ENCODE measurements at places on chromosomes 11 and 22.
A peak's percentile ranks its signal among the peaks of the same experiment; 100 is the strongest.

- DNase-seq = no peak
These were observed 417.8 kb upstream of the CCDC179 start for GRCh38 chr11:23278121-23278520.

- DNase-seq = no peak
These were observed 539.2 kb downstream of the MN1 start for GRCh38 chr22:27262361-27262760.

GRCh38 chr22:31179345-31179744 lies 19.4 kb downstream of the RNF185 start:
- no peak for DNase-seq

DNA sequence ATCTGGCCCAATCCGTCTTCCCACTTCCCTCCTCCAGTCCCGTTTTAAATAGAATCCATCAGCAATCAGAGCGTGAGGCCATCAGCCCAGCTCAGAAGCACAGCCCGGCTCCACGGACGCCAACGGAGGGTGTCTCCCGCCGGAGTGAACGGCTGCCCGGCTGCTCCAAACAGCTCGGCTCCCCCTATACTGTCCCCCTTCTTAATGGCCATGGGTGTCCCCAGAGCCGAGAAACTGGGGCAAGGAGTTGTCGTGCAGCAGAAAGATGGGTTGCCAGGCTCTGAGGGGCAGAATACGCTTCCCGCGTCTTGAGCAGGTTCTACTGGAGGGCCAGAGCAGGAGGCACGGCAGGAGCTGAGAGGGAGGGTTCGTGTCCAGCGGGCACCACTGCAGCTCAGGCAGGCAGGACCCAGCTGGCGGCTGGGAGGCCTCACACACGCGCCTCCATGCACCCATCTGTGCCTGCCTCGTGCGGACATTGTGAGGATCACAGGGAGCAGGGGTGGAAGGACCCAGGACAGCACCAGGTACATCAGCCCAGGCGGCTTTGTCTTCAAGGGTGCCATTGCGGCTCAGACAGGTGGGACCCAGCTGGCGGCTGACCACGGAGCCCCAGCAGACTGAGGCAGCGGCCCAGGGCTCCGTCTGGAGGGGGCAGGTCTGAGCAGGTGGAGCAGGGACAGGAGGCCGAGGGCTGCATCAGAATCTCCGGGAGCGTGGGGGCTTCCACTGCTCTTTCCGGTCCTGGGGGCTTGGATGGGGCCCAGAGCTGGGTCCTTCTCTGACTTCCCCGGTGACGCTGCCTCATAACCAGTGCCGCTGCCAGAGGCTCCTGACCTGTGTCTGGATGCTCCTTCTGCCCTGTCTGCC lies 882.7 kb downstream of the BRD1 start:
- DNase-seq = no peak

DNA sequence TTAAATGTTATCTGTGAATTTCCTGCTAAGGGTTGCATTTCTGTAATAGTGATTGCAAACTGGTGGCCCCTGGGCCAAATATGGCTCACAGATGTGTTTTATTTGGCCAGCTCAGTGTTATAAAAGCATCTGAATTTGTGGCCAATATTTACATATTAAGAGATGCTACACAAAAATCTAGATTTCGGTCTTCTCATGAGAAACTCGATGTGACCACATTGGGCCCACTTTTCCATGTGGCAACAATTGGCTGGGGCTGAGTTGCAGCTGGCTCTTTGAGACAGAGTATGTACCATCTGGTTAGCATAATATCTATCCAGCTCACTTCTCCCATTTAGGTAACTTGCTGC lies 244.5 kb upstream of the POU2AF2 start:
- DNase-seq = no peak

DNA sequence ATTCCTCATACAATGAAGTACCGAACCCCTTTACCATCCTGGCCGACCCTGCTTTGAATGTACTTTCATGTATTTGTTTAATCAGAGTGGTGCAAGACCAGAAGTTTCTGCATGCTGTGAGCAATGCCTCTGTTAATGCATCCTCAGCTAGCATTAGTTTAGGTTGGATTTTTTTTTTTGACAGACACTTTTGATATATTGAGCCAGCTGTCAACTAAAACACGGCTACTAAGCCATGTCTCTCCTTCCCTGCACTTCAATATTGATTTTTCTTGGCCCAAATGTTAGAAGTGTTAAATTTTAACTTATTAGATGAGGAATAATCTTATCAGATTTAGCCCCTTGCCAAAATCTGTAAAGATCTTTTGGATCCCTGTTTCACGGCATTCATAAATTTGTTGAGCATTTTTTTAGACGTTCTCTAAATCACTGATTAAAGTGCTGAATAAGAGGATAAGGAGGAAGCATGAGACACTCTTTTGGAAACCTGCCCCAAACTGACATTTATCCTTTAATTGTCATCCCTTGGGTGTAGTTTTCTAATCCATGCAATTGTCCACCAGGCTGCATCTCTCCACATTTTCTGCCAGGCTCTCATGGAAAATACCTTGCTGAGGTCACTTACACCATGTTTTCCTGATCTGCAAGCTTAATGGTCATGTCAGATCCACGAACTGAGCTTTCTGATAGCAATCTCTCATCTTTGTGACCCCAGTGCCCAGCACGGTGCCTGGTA lies 130.7 kb downstream of the FEZ1 start:
- no peak for DNase-seq

DNA sequence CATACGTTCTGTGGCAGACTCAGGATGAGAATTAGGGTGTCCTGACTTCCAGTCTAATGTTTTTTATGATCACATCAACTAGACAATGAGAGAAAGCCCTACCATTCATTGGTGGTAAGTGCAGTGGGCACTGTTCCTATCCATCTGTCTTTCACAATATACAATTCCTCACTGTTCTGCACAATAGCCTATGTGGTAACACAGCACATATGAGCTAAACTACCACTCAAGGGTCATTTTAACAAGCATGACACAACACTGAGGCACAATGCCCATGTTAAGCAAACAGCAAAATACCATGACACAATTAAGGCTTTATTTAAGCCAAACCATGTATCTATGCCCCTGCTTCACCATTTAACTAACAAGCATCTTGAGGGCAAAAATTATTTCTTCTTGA lies 52.3 kb downstream of the SIK3 start:
- DNase-seq = no peak

- DNase-seq = no peak
These were observed 4.8 kb downstream of the BEST1 start for GRCh38 chr11:61954851-61955421.

DNA sequence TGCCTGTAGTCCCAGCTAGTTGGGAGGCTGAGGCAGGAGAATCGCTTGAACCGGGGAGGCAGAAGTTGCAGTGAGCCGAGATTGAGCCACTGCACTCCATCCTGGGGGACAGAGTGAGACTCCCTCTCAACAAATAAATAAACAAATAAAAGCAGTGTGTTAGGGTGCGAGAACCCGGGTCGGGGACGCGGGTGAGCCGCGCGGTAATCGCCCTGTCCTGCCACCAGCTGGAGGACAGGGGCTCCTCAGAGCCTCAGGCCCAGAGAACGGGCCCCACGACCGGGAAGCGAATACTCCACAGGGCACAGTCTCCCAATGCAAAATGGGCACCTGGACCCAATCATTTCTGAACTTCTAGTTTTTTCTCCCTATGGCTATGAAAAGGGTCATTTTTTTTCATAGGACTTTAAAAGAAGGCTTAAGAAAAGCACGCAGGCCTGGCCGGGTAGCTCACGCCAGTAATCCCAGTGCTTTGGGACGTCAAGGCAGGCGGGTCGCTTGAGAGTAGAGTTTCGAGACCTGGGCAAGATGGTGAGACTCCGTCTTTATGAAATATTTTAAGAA lies 744 bp upstream of the MCM5 start:
- no peak for DNase-seq

DNA sequence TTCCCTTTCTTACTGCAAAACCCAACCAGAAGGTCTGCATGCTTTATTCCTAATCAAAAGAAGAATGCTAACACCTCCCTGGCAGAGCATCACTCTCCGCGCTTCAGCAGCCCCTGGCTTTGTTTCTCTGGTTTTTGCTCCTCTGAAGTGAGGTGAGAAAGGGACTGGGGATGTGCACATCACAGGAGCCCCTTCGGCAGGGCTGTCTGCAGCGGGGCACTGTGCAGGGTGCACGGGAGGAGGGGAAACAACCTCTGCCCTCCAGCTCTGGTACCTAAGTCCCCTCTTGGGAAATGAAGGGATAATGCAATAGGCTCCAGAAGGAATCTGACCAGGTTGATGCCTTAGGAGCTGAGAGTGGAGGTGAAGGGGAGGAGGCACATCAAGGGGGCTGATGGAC lies 312.7 kb downstream of the NTM start:
- no peak for DNase-seq

- no peak for DNase-seq
These were observed 12.5 kb upstream of the MB start for GRCh38 chr22:35629406-35630216.

GRCh38 chr22:19396934-19397733 lies 34.4 kb downstream of the HIRA start:
- no peak for DNase-seq

GRCh38 chr11:47469361-47470179 lies 20.6 kb upstream of the RAPSN start:
- DNase-seq = peak; percentile 49

- DNase-seq = no peak
These were observed 705.4 kb upstream of the TENM4 start for GRCh38 chr11:80146232-80146631.

- DNase-seq = no peak
These were observed 46.1 kb upstream of the BLID start for GRCh38 chr11:122162095-122162494.

DNA sequence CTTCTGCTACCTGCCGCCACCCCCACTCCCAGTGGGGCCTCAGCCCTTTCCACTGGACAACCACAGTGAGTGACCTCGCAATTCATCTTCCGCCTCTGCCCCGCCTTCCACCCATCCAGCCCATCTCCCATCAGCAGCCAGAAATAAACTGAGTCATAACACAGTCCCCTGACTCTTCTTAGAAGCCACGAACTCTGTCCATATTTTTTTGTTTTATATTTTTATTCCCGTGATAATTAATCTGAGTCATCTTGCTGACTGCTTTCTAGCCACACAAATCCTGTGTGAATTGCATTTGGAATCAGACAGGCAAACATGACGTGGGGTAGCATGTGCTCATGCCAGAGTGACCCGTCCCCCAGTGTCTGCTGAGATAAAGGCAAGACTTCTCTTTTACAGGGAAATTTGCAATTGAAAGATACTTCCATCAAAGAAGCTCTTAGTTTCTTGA lies 7.0 kb downstream of the FADD start:
- DNase-seq = no peak

DNA sequence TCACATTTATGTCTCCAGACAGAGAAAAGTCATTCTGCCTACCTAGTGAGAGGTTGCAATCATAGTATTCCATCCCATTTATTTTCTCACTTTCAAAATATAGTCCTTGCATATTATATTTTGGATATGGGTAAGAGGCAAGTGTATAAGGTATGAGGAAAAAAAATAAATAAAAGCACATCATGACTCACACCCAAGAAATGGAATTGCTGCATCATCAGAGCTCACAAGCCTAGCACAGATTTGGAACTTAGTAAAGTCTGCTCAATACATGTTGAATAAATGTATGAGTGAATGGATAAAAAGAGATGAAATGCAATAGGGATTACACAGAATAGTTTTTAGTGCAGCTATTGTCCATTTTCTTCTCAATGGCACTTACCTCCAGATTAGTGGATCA lies 2.5 kb upstream of the OR51G1 start:
- no peak for DNase-seq

- DNase-seq = no peak
These were observed 30.9 kb downstream of the ANO1 start for GRCh38 chr11:70109006-70109405.

- DNase-seq = no peak
These were observed 690 bp upstream of the UVRAG start for GRCh38 chr11:75814363-75814676.

- peak; percentile 75 for DNase-seq
These were observed 5.3 kb upstream of the LRRN4CL start for GRCh38 chr11:62694455-62695167.

- no peak for DNase-seq
These were observed 1.2 kb downstream of the RAB6A start for GRCh38 chr11:73759610-73760134.

GRCh38 chr11:100575860-100576717 lies 111.0 kb upstream of the ARHGAP42 start:
- DNase-seq = no peak

DNA sequence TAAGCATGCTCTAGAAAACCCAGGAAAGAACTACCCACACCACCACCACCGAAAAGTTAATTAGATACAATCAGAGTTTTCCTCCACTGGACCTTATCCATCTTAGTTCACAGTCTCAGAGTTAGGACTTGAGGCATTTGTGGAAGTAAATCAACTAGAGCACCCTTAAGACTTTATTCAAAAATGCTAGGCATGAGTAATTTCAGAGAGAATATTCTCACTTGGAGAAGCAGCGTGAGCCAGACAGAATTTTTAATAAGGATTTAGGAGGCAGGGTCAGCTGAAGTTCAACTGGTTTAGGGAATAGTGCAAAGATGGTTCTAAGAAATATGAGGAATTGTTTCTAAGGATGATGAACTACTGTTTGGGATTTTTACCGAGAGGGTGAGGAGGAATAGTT lies 1.2 kb upstream of the OLFML1 start:
- DNase-seq = no peak
